Daoy (cell line): ENCODE measurements at places on chromosomes 7 and 10. TPM values are rescaled to one million over a fixed set of nuclear protein-coding genes. Genes with fewer than 3 reads are reported as not detected.

GRCh38 chr7:85341121-85341520, 154.3 kb upstream of the SEMA3D start:
- no peak for DNase-seq

- no peak for DNase-seq
Observed at GRCh38 chr7:44057849-44058758, 7.3 kb downstream of the PGAM2 start.

DNA sequence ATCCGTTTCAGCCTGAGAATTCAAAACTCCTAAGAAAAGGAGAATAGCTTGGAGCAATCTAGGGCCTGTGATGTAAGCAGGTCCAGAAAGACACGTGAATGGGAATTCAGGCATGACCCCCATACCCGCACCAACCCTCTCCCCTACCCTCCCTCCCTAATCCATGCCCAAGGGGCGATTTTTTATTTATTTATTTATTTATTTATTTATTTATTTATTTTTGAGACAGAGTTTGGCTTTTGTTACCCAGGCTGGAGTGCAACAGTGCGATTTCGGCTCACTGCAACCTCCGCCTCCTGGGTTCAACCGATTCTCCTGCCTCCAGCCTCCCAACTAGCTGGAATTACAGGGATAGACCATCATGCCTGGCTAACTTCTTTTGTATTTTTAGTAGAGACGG, 16.6 kb upstream of the EIF4H start:
- DNase-seq, result no peak

Gene ASAH2
- total RNA-seq, result 0.06 and 0.46 TPM in 2 replicates

DNA sequence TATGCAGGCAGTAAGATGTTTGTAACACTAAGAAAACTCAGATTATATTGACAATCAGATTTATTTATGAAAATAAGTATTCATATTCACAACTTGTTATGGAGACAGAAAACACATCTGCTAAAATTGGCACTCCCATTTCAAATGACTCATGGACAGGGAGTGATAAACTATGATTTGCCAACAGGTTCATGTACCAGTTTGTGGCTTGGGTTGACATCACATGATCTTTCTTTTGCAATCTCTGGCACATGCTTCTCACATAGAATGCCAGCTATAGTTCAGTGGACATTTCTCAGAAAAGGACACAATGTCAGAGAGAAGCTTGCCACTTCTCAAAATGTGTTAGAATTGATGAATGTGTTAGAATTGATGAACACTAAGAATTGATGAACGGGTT, 663.2 kb upstream of the ANKRD30A start:
- DNase-seq, result peak; percentile 13

GRCh38 chr7:100493476-100494264, 9.9 kb downstream of the NYAP1 start:
- peak; percentile 65 for DNase-seq

- peak; percentile 95 for DNase-seq
Observed at GRCh38 chr7:132738254-132738653, 162.0 kb upstream of the PLXNA4 start.

DNA sequence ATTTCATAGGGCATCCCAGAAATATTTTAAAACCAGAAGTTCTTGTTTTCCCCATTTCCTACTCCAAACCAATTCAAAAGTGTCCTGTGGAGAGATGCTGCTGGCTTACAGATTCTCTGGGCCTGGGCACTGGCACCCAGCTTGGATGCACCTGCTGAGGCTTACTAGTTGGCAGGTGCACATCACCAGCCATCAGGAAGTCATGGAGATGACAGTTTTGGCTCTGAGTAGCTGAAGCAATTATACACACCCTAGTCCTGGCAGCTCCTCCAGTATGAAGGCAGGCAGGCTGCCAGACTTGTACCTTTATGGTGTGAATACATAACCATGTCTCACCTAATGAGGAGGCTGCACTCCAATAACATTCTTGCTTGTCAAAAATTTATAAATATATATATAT, 276.6 kb upstream of the GHITM start:
- DNase-seq, result no peak

Gene RAB18
- 33.7 and 44.8 TPM in 2 replicates for total RNA-seq

Gene FXYD4
- not detected in 2 replicates for total RNA-seq

GRCh38 chr7:8379264-8379663, 54.1 kb upstream of the NXPH1 start:
- DNase-seq, result no peak

Gene GAD2
- total RNA-seq, result not detected in 2 replicates

Gene CNTNAP2
- total RNA-seq, result 6.2 and 6.4 TPM in 2 replicates

Gene MYL10
- total RNA-seq, result not detected in 2 replicates

Gene C10orf62
- total RNA-seq, result not detected in 2 replicates

- no peak for DNase-seq
Observed at GRCh38 chr10:46222364-46222935, 64.3 kb upstream of the ANTXRL start.

DNA sequence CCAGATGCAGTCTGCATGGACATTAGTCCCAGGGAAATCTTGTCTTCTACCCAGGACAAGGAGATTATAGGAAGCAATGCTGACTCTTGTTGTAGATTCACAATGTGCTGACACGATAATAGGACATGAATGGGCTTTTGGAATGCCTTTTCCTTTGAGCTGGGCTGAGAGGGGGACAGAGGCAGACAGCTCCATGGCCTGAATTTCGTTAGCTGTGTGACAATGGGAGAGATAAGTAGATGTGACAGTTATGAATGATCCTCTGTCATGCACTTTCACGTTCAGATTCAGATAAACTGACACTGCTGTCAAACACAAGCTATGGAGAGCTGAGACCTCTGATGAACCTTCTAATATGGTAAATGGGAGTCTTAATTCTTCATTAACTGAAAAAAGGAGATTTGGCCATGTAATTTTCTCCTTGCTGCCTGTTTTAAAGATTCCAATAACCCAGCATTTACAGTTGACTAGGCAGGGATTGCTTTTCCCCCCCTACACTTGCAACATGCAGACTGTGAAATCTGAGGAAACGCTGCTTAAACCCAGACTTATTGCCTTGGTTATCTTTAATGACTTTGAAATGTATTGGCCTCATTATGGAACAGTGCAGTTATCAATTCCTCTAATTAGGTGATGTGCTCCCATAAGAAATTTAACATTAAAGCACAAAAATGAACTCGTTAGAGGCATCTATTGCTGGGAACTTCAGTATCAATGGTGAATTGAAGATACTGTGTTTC, 669.3 kb downstream of the AUTS2 start:
- DNase-seq, result no peak

DNA sequence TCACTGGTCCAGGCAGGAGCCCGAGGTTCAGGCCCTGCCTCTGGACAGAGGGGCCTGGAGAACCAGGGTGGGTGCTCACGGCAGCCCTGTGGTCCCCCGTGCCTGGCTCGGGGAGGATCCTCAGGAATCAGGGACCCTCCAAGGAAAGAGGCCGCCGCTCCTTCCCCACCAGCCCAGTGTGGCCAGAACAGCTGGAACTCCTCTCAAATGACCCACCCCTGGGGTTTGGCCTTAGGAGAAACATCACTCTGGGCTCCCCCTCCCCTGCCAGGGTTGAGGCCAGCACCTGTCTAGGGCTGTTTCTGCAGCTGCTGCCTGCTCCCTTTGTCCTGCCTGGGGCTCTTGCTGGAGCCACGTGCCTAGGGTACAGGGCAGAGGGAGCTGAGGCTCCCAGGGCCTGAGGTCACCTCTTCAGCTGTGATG, 161.0 kb downstream of the RNF216 start:
- no peak for DNase-seq

Gene TDRD1
- total RNA-seq, result 0.06 TPM in 1 of 2 replicates, not detected in the other

- DNase-seq, result no peak
Observed at GRCh38 chr7:33743594-33743993, 161.7 kb upstream of the BMPER start.

Gene TRIL
- total RNA-seq, result 0.11 and 0.15 TPM in 2 replicates

- no peak for DNase-seq
Observed at GRCh38 chr10:66049335-66049734, 876.5 kb upstream of the LRRTM3 start.

Gene EPDR1
- 69.0 and 75.9 TPM in 2 replicates for total RNA-seq

DNA sequence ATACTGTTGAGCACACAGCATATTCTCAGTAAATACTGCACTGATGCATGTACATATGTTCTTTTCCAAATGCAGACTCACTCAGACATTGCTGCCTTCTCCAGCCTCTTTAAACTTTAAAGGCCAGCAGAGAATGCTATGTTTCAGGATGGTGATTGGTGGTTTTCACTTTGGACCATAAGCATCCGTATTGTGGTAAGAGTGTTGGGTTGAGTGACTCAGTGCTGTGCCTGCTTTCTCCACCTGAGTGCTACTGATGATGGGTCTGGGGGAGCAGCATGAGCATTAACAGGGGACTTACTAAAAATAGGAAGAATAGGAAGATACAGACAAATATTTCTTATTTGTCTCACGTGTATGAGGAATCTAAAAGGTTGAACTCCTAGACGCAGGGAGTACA, 56.3 kb upstream of the ZNF92 start:
- DNase-seq, result no peak

Gene LIPJ
- total RNA-seq, result not detected in 2 replicates

DNA sequence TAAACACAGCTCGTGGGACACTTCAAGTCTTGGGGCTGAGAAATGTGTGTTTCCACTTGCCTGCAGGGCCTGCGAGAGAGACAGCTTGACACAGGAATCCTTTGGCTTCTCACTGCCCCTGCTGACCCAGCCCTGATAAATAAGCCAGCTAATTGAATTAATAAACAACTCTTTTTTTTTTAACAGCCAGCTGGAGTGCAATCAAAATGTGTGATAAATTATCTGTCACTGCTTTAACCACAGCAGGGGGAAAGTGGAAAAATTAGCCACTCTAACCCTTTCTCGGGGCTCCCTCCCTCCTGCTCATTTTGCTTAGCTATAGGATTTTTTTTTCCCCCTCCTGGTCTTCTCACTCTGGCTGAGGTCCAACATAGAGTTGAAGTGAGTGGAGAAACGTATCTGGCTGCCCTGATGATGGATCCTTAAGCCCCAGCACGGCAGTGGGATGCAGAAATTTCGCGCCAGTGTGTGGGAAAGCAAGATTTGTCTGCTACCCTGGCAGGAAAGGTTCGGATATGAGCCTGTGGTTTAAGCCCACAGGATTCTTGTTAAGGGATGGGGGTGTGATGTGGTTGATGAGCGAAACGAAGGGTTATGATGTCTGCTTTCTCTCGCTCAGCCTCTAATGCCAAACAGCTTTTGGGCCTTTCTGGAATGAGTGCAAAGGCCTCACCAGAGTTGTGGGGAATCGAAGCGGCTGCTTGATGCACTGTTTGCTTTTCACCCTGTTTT, 173.8 kb downstream of the TRIL start:
- peak; percentile 37 for DNase-seq
